ENCODE measurements at places on chromosomes 1 and 21.

DNA sequence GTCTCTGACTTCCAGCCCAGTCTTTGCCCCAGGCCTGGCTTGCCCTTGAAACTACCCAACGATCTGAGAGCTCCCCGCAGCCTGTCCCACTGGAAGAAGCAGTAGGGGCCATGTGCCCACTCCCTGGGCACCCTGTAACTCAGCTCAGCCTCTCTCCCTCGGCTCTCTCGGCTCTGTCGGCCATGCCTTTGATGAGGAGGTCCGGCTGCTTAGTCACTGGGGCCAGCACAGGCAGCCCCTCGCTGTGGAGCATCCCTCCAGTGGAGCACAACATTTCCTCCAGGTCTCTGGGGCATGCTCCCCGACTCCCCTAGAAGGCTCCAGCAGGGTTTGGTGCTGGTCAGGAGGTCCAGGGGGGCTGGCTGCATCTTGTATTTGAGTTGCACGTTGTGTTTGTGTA is 83.3 kb upstream of the DISP3 start:
- DNase-seq = no peak

DNA sequence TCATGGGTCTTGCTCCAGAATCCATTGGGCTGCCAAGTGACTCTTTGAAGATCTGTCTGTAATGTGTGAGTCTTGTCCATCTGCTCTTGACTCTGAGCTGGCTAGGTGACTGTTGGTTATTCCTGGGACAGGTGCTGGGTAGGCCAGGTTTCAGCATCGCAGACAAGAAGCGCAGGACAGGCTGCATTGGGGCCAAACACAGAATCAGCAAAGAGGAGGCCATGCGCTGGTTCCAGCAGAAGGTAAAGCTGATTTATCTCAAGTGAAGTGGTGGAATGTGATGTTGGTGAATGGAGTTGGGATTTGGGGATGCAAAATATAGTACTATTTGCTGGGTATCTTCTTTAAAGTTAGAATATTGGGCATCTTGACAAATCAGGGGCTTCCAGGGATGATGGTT is 4.1 kb downstream of the RPL11 start:
- DNase-seq = no peak

GRCh38 chr1:43101061-43101460 is 71.0 kb downstream of the EBNA1BP2 start:
- no peak for DNase-seq

DNA sequence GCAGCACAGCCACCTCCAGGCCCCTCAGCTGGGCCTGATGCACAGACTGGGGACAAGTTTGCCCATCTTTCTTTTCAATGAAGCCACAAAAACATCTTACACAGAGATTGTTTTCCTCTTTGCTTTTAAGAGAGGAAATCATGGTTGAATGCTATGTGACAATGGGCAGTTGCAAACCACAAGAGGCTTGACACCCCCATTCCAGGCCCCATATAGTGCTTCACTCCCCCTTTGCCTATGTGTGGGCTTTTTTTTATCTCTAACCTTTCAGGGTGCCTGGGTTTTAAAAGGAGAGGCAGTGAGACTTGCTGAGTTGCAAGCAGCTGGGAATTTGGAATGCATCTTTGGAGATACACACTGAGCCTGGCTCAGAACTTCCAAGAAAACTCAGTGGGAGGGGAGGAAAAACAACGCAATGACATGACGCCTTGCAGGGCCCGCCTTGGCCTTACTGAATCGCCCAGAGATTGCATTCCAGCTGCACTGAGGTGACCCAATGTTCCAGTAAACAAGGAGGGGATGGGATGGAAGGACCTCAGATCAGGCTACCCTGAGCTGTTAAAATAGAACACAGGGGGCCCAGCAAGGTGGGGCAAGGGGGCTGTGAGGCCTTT is 145.2 kb upstream of the ZNF648 start:
- DNase-seq = no peak

GRCh38 chr1:3743421-3743820 is 8.8 kb upstream of the CCDC27 start:
- no peak for DNase-seq

- no peak for DNase-seq
These were observed 260.4 kb downstream of the BRINP2 start for GRCh38 chr1:177431123-177431522.

DNA sequence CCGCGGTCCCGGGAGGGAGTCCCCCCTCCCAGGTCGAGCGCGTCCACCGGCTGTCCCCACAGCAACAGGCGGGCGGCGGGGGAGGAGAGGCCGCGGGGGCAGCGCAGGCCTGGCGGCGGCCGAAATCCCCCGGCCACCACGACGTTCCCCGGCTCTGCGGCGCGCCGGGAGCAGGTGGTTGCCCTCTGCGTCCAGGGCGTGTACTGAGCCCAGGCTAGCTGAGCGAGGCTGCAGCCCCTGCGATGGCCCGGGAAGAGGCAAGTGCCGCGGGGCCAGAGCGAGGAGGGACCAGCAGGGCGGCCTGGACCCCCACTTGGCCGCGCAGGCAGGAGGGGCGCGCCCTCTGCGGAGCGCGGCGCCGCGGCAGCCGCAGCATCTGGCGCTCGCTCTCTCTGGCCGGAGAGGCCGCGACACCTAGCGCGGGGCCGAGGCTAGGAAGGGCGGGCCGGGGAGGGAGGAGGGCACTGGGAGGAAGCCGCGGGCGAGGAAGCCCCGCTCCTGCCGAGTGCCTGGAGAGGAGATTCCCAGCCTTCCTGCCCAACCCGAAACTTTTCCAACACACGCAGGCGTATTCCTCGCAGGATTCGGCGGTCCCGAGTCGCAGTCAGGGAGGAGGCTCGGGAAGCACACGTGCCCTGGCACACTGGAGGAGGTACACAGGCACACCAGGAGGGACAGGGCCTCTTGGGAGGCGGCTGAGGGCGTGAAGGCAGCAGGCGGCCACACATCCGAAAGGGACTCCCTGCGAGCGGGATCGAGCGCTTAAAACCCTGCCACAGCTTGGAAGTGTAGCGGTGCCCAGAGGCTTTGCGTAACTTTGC is 4.9 kb upstream of the PROX1 start:
- DNase-seq = no peak

GRCh38 chr1:150979092-150980056 is 2.7 kb upstream of the ANXA9 start:
- DNase-seq = peak; percentile 77

DNA sequence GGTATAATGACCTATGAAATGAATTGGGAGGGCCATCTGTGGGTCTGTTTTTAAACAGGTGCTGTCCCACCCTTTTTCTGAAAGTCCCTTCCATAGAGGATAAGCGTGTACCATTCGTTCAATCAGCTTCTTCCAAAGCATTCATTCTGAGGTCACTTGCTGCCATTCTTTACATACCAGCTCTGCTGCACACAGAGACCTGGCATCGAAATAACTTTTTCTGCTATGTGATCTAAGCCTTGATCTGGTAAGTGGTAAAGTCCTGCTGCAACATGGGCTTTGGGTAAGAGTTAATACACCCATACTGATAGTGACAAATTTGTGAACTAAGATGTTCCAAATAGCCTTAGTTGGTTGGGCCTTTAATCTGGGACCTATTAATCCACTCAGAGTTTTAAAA is 38.9 kb downstream of the DR1 start:
- no peak for DNase-seq

DNA sequence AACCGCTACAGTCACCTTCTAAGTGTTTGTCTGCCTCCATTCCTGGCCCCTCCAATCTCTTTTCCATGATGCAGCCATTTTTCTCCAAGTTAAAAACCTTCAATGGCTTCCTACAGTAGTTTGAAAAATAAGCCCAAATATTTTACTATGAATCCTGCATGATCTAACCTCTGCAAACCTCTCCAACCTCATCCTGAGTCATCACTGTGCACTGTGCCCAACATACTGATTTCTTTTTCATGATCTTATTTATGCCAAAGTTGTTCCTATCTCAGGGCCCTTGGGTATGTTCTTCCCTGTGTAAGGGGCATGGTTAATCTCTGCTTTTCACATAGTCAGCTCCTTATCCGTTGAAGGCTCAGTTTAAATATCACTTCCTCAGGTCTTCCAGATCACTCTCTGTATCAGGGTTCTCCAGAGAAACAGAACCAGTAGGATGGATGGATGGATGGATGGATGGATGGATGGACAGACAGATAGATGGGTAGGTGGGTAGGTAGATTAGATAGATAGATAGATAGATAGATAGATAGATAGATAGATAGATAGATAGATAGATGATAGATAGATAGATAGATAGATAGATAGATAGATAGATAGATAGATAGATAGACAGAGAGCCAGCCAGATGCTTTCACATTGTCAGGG is 18.1 kb upstream of the PTPN14 start:
- DNase-seq = no peak

- DNase-seq = no peak
These were observed 10.7 kb downstream of the CLCNKA start for GRCh38 chr1:16032388-16033102.

GRCh38 chr21:44804762-44805161 is 3.1 kb upstream of the UBE2G2 start:
- no peak for DNase-seq

GRCh38 chr1:224435318-224435763 is 744 bp upstream of the WDR26 start:
- DNase-seq = no peak

DNA sequence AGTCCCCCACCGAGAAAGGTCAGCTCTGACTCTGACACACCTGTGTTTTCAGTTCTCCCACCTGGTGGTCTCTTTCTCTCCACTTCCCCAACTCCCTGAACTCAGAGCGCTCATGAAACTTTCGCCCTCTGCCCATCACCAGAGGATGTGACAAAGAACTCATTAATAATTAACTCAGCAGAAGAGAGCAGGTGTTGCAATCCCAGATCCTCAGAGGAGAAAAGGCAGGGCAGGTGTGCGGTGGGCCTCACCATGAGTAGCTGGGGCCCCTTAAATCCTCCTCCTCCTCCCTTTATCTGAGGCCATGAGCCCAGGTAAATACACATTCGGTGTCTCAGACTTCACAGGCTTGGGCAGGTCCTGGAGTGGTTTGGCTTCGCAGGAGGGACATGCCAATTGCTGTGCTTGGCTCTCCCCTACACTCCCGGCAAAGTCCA is 1.7 kb upstream of the LAMB3 start:
- DNase-seq = no peak

GRCh38 chr1:212611000-212611948 is 2.7 kb downstream of the ATF3 start:
- no peak for DNase-seq

DNA sequence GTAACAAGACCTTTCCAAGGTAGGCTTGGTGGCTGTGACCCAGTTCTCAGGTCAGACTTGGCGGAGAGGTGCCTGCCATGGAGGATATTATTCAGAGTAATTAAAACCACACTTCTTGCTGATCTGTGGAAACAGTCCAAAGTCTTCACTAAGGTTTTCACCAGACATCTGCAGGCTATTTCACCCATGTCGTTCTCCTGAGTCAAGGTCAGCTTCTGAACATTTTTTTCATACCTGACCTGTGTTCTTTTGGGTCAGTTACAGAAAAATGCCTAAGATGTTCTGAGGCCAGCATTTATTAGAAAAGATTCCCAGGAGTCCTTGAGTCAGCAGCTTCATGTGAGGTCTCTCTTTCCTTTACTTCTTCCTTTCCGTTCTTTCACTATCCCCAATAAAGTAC is 54.9 kb downstream of the RGL1 start:
- DNase-seq = no peak

DNA sequence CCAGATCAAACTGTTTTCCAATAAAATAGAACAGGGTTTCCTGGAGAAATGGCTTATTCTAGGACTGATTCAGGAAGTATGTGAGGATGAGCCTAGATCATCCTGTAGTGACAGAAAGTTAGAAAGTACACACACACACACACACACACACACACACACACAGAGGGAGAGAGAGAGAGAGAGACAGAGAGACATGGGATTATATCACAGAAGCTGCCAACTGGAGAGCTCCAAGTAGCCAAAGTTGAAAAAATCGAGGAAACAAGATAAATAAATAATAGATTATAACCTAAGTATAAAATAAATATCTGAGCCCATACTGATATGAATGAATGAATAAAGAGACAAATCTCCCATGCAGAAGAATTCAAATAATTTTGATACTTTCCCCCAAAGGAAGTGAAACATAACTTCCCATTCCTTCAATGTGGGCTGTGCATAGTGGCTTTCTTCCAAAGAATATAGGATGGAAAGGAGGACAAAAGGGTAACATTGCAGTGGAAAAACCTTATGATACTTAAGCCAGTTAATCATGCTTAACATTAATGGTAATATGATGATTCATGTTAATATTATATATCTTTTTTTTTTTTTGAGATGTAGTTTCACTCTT is 171.6 kb downstream of the NTPCR start:
- DNase-seq = no peak

DNA sequence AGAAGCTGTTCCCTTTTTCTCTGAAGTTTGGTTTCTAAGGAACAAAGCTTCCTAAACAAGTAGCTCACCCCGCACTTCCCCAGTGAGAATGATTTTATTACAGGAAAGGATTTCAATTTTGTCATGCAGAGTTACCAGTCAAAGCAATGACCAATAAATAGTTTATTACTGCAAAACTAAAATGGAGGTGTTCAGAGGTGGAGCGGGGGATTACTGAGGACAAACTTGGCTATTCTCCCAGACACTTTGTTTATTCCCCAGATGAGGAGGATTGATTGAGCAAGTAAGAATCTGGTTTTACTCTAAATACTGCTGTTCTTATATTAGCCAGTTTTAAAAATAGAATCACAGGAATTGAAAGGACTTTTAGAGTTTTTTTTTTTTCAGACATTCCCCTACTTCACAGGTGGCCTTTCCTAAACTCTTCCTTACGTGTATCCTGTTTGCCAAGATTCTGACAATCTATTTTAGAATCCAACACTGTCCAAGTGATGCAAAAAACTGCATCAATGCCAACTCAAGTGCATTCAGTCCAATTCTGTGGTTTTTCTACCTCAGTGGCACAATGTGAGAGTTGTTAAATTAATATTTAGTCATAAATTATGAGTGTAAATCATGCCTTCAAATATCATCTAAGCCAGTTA is 136.1 kb downstream of the TNFSF18 start:
- no peak for DNase-seq

DNA sequence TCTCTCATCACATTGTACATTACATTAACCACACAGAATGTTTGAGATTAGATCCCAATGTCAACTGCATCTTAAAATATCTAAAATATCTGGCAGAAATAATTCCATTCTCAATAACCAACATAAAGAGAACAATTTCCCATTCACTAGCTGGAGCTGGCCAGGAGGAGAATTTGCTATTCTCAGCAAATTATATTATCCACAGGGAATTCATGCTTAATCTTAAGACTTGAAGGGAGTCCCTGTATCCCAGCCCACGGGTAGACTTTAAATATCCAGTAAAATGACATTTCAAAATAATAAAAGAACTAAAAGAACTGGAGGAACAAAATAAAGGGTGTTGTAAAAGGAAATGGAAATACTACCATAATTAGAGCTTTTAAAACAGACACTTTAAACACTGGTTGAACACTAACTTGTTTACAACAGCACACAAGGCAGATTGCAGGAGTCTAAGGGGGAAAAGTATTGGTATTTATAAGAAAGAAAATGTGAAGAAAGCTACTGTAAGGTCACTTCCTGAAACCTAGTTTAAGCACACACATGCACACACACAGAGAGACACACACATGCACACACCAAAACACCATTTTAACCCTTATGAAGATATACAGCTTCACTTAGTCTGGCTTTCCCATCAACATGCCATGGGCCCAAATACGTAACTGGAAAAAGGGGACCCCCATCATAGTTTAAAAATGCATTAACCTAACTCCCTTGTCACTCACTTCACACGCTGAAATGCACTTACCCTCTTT is 107.0 kb downstream of the PTPN14 start:
- no peak for DNase-seq
